LoVo (cell line): ENCODE measurements at places on chromosomes 12 and 14.

DNA sequence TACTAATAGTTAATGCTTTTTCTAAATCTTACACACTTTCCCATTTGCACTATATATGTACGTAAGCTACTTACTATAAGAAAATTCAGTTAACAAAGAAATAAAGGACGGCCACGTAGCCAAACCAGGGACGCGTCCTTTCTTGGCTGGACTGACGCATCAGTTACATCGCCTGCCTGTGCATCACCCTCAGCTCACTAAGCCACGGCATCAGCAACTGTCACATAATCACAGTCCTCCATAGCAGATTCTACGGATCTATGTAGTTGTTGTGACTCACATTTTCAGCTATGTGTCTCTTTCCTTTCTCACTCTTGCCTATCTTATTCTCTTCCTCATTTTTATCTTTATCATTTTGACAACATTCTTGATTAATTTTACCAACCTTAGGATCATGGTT lies 38.1 kb upstream of the C12orf50 start:
- no peak for DNase-seq

DNA sequence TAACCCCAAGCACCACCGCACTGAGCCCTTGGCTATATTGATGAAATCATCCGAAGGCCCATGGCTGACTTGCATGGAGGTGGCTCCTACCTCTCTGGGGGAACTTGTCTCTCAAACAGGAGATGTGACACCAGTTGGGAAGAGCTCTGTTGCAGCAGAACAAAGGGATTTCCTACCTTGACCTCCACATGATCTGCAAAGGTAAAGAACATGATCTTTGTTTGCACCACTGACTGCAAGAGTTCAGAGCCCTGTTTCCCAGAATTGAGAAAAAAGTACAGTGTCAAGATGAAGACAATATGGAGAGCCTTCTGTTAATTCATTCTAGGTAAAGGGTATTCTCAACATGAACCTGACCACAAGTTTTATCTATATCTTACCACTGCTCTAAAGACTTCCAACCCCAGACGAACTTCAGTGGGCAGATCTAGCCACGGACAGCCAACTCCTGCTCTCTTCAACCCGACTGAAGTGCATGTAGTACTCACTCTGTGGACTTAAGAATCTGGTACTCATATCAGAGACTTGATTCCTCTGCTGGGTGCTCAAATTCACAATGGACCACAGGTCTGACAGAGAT lies 32.1 kb downstream of the ZFYVE26 start:
- DNase-seq: no peak

DNA sequence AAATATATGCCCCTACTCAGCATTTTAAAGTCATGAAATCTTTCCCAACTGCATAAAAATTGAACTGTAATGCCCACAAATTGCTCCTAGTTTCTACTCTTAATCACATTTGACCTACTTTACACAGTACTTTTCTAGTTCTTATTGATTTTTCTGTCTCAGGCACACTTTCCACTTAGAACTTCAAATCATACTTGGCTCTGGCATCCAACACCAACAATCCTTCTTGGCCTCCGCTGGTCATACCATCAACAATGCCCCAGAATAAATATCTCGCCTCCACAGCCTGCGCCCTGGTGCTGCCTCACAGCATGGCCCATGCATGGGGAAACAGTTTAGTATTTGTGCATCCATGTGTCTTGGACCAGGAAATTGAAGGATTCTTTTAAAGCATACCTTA lies 107.5 kb upstream of the SYT10 start:
- no peak for DNase-seq

GRCh38 chr12:31005944-31006361 lies 67.7 kb upstream of the DDX11 start:
- DNase-seq: peak; percentile 99

- DNase-seq: no peak
Measured at GRCh38 chr14:84519836-84520235, 1010.1 kb upstream of the FLRT2 start.

GRCh38 chr12:77239617-77240016 lies 174.2 kb upstream of the E2F7 start:
- DNase-seq: no peak

- DNase-seq: no peak
Measured at GRCh38 chr12:106096376-106096775, 42.4 kb downstream of the NUAK1 start.

DNA sequence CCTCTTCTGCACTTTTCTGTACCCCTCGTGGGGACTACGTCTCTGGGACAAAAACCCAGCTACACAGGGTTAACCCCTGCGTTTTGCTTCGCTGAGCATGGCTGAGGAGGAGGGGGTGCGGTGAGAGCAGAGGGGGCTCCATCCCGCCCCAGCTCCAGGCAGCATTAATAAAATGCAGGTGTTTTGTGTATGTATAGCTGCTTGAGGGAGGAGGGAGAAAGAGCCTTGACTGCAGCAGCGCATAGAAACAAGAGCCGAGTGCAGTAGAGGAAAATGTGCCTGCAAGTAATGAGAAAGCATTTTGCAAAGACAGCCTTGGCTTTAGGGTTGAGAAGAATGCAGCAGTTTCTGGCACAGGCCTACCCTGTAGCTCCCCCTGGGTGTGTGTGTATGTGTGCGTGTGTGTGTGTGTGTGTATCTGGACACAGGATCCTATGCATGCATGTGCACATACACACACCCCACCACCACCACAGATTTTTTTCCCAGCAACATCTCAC lies 103.9 kb downstream of the ZFP36L1 start:
- no peak for DNase-seq

DNA sequence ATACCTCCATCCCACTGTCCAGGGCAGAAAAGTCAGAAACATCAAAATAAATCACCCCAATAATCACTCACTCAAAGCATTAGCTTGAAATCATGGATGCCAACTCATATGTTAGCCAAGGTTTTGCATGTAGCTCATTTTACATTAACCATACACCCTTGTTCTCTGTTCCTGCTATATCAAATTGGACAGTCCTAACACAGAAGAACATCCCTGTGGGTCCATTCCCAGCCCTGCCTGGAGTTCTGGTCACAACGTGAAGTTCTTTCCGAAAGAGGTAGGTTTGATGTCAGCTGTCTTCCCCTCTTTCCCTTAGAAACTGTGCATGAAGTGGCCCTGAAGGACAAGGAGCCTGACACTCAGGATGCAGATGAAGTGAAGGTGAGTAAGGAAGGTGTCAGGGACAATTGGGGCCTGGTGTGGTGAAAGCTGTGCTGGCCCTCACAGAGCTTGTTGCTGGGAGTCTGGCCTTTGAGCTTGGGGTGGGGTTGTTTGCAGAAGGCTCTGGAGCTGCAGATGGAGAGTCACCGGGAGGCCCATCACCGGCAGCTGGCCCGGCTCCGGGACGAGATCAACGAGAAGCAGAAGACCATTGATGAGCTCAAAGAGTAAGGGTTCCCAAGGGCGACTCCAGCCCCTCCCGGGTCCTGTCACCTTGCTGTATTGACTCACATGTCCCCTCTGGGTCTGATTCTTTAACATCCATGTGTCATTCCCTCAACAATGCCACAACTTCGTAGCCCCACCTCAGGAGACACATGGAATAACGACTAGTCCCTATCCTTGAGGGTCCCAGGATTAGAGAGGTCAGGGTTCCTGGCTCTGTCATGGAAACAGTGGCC lies 15.0 kb upstream of the PIP4K2C start:
- no peak for DNase-seq

DNA sequence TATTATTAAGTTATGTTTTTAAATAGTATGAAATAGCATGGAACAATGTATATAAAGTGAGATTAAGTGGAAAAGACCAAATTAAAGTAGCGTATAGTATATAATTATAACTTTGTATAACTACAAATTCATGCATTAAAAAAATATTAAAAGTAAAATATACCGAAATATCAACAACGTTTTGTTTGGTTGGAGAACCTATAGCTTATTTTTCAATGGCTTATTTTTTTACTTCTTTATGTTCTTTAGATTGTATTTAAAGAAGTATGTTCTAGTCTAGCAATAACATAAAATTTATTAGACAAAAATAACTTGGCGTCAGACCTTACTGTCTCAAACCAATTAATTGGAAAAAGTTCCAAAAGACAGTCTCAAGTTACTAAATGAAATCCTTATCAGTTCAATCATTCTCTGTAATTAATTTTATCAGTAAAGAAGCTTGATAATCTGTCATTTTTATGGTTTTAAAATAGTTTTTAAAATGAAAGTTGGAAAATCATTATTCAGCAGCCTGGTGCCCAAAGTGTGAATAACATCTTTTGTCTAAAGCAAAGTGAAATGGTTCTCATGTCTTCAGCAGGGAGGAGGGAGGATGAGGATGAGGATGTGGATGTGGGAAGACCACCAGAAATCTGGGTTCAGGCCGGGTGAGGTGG lies 46.7 kb downstream of the IRAK3 start:
- peak; percentile 18 for DNase-seq

DNA sequence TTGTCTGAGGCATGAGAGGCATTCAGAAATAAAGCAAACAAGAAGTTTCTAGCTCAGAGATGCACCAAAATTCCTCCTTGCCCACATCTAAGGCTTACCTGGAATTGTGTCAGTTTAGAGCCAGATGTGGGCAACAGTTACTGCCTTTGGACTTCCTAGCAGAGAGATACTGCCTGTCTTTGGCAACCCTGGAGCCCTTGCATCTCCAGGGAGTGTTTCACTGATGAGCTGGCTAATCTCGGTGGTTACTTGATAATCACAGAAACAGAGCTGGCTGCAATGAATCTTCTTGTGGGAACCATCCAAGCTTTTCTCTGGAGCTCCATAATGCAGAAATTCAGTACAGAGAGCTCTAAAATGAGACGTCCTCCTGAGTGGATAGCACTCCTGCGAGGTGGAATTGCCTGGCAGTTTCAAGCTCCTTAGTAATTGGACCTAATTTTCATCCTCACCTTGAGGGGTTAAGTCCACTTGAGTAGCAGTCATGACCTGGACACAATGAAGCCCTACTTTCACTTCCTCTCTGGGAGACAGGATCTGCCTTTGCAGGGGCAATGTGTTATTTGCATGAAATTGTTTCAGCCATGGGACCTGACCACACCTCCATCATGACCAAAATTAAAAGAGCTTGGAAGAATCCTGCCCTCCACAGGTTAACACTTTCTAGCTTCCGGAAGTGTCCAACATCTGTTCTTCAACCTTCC lies 108.8 kb upstream of the ARHGAP5 start:
- DNase-seq: peak; percentile 60

GRCh38 chr12:130116791-130117190 lies 45.5 kb upstream of the FZD10 start:
- no peak for DNase-seq

- no peak for DNase-seq
Measured at GRCh38 chr14:96104469-96105057, 65.4 kb downstream of the C14orf132 start.

DNA sequence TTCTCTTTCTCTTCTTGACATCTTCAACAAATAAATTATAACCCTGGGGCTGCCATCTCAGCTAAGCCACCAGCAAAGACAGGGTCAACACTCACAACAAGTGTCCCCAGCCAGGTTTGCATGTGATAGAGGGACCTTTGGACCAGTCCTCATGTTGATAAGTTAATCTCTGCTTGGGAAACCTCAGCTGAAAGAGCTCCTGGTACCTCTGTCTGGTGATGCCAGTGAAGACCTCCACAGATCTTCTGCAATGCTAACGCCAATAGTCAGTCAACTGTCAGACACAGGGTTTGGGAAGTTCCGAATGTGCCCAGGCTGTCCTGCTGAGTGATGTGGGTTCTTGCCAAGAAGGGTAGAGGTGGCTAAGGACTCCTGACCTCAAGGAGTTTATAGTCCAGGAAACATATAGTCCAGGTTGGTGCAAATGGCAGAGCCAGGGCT lies 179.8 kb upstream of the GZMB start:
- no peak for DNase-seq

GRCh38 chr14:54301359-54301758 lies 95.4 kb upstream of the CDKN3 start:
- no peak for DNase-seq

DNA sequence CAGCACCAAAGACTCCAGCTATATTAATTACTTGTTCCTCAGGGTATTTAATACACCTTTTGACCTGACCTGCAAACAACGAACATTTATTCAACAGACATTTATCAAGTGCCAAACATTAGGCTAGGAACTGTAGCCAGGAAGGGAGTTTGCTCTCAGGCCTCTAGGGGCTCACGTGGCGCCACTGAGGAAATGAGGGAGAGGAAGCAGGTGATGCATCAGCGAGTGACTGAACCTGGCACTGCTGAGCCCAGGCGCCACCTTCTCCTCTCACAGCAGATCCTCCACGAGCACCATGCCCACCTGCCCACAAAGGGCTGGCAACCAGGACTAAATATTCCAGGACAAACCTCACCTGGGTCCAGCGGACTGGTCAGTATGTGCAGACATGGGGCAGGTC lies 50.2 kb downstream of the SETD3 start:
- DNase-seq: no peak

DNA sequence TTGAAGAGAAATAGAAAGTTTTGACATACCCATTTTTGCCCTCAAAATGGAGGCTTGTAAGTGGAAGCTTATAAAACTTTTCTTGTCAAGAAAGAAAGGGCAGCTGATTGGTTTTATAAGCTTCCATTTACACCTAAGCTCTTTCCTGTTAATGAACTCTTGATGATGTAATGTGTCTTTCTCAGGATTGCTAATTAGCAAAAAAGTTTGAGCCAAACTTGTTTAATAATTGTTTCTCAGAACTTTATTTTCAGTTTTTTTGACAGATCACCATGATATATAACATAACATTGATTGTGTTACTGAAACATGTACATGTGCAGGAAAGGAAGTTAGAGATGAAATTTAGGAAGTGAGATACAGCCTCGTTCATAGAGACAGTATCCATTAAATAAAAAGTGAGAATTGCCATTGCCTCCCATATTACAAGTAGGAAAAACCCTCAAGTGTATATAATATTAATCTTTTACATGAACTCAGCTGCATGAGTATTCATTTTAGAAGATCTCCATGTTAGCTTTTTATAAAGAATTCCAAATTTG lies 26.8 kb downstream of the RIC8B start:
- DNase-seq: no peak

GRCh38 chr12:132014092-132014914 lies 64.6 kb downstream of the EP400 start:
- DNase-seq: no peak

DNA sequence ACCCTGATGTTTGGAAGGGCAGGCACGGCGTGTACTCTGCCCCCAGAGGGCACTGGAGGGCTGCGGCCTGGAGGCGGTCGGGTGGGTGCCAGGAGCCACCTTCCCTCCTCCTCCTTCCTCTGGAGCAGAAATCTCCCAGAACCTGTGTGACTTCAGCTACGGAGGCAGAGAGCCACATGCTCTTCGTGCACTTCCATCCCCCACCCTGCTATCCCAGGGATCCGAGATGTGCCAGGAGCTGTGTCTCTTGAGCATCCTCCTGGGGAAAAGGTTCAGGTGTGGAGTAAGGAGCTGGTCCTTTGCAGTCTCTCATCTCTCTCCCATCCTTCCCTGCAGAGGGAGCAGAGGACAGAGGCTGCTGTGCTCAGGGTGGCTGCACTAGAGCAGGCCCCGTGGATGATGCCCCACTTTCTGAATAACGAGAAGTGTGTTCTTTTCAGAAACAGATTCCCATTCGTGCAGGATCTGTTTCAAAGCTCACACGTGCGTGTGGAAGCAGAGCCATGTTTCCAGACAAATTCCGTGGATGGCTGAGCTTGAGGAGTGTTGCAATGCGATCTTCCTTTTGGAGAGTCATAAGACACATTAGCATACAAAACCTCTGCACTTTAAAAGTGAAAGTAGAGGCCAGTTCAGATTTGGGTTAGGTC lies 162.9 kb downstream of the ADGRD1 start:
- no peak for DNase-seq

- DNase-seq: no peak
Measured at GRCh38 chr12:19978193-19978592, 390.1 kb upstream of the PDE3A start.
